ENCODE measurements at places on chromosomes 1 and 21. TPM values are rescaled to one million over a fixed set of nuclear protein-coding genes. Genes with fewer than 3 reads are reported as not detected.

DNA sequence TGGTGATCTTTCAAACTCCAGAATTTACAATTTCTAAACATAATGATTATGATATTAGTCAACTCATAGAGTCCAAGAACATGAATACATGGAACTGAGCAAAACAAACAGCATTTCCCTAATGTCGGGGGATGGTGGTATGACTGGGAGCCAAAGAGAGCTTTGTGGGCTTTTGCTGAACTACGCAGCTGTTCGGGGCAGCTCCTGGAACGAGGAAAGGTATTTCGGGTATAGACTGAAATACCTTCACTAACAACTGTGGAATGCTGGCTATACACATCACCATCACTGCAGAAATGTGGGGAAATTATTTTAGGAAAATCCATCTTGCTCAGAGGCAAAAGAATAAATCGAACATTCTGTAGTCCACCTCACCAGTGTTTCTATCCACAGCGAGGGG is 30.2 kb upstream of the VPS26C start:
- DNase-seq, result no peak

GRCh38 chr1:178684542-178685000 is 40.5 kb upstream of the RALGPS2 start:
- DNase-seq, result peak; percentile 89

GRCh38 chr1:246099570-246099969 is 407.5 kb downstream of the SMYD3 start:
- no peak for DNase-seq

- no peak for DNase-seq
Measured at GRCh38 chr1:193540511-193540910, 354.1 kb upstream of the B3GALT2 start.

The IFNLR1 gene
- total RNA-seq, result 0.12 TPM

DNA sequence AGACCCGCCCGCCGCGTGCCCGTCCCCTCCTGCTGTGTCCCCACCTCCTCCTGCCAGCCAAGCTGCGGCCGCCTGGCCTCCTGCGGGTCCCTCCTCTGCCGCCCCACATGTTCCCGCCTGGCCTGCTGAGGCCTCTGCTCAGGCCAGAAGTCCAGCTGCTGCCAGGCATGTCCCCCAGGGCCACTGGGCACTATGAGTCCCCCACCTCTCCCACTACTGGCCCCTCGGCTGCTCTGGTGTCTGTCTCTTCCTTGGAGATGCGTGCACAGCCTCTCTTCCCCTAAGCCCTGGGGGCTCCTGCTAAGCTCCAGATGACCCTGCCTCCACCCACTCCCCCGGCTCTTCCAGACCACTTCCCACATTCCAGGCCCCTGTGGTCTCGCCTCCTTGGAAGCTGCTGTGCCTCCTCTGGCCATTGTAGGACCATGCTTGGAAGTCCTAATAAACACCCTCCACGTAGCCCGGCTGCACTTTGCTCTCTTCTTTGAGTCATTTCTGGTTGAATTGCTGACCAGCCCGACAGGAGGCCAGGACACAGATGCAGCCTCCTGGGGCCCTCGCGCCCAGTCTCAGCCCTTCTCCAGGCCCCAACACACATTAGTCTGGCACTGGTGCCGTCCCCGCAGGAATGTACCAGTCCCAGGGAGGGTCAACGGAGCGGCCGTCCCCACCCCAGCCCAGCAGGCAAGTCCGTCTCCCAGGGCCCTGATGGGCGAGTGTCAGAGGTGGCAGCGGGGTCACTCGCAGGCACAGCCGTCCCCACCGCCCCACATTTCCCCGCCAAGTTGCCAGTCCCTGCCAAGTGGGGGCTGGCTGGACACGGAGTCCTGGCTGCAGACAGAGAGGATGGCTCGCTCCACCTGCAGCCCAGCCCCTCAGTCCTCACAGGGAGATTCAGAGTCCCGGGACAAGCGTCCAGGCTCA is 1.1 kb downstream of the KRTAP10-12 start:
- no peak for DNase-seq

The AADACL4 gene
- total RNA-seq, result not detected

- no peak for DNase-seq
Measured at GRCh38 chr1:15616373-15617172, 685 bp upstream of the DDI2 start.

The PTPRC gene
- not detected for total RNA-seq

The FUCA1 gene
- 8.6 TPM for total RNA-seq

GRCh38 chr1:12461754-12462153 is 156.3 kb downstream of the DHRS3 start:
- no peak for DNase-seq

The ESRRG gene
- total RNA-seq, result not detected

The ANGPTL3 gene
- not detected for total RNA-seq

DNA sequence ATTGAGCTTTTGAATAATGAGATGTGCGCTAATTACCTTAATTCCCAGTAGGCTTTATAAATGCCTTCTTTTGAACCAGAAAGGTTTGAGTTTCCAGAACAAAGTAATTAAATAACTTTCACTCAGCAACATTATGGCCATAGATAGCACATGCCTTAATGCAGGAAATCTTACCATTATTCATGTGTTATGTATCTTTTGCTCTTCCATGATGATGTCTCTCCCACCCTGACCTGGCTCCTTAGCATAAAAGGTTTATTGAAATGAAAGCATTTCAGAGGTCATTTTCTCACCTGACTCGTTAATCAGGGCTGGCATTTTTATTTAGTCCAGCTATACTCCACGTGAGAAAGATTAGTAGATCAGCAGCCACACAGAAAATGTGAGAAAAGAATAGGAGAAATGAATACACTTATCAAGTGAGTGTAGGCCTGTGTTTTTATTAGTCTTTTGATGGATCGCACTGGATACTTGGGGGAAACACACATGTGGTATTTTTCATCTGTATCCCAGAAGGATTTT is 180.2 kb downstream of the ATP6V1G3 start:
- DNase-seq, result no peak

DNA sequence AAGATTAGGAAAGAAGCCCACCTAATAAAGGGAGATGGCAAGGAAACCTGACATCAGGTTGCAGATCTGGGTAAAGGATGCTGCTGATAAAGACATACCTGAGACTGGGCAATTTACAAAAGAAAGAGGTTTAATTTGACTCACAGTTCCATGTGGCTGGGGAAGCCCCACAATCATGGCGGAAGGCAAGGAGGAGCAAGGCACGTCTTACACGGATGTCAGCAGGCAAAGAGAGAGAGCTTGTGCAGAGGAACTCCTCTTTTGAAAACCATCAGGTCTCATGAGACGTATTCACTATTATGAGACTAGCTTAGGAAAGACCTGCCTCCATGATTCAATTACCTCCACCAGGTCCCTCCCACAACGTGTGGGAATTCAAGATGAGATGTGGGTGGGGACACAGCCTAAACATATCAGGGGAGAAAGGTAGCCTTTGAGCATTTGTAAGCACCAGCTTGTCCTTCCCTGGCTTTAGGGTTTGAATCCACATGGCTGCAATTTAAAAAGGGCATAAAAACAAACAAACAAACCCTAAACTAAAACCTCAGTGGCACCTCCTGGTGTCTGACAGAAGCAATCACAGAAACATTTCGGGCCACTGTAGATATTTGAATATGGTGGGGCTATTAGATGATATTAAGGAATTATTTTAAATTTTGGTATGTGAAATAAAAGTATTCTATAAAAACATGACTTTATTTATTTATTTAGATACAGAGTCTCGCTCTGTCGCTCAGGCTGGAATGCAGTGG is 33.1 kb downstream of the SLC2A7 start:
- no peak for DNase-seq

The DMBX1 gene
- total RNA-seq, result not detected

The COL8A2 gene
- not detected for total RNA-seq

The PDC gene
- not detected for total RNA-seq

- DNase-seq, result no peak
Measured at GRCh38 chr1:208557046-208557722, 313.0 kb upstream of the PLXNA2 start.

The IVL gene
- 0.33 TPM for total RNA-seq

- DNase-seq, result no peak
Measured at GRCh38 chr1:12548973-12549459, 69.0 kb downstream of the DHRS3 start.

The TIAM1 gene
- total RNA-seq, result 9.0 TPM

The SCYL3 gene
- 9.3 TPM for total RNA-seq

DNA sequence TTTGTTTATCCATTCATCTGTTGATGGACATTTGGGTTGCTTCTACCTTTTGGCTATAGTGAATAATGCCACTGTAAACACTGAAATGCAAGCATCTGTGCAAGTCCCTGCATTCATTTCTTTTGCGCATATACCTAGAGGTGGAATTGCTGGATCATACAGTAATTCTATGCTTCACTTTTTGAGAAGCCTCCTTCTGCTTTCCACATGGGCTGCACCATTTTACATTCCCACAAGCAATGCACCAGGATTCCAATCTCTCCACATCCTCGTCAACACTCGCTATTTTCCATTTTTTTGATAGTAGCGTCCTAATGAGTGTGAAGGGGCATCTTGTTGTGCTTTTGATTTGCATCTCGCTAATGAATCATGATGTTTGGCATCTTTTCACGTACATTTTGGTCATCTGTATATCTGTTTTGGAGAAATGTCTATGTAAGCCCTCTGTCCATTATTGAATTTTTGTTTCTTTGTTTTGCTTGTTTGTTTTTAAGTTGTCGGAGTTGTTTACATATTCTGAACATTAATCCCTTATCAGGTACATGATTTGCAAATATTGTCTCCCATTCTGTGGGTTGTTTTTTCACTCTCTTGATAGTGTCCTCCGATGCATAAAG is 335.4 kb downstream of the RRAGC start:
- DNase-seq, result no peak

GRCh38 chr1:239858057-239858456 is 233.6 kb upstream of the FMN2 start:
- peak; percentile 84 for DNase-seq

The CAMK2N1 gene
- 9.7 TPM for total RNA-seq

The FCRLA gene
- total RNA-seq, result 0.47 TPM

The MAP1LC3C gene
- total RNA-seq, result not detected

The SLC35E2B gene
- total RNA-seq, result 35.4 TPM

DNA sequence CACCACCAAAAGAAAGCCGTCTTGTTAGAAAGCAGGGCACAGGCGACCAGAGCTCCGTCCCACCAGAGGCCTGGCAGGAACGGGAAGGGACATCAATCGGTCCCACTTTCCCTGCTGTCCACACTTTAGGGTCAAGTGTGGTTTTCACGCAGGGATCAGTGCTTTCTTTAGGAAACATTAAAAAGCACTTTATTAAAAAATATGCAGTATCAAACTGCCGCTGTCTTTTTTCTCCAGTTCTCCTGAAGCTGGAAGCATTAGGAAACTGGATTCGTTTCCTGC is 437 bp downstream of the IFNLR1 start:
- DNase-seq, result no peak

DNA sequence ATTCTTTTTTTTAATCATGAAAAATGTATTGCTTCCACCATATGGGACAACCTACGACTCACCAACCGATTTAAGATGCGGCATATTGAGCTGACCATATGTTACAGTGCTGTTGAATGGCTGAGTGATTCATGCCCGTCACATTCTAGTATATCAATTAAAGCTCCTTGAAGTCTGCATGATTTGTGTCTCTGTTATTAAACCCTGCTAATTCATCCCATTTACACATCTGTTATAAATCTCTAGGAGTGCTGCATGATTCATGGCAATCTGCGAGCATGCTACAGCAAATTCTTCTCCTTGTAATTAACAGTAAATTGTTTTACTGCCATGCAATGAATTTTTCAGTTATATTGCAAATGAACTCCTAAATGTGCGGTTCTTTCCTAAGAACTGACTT is 239.8 kb downstream of the USH2A start:
- no peak for DNase-seq

The KCNK1 gene
- 24.3 TPM for total RNA-seq

The WNT9A gene
- 6.6 TPM for total RNA-seq

DNA sequence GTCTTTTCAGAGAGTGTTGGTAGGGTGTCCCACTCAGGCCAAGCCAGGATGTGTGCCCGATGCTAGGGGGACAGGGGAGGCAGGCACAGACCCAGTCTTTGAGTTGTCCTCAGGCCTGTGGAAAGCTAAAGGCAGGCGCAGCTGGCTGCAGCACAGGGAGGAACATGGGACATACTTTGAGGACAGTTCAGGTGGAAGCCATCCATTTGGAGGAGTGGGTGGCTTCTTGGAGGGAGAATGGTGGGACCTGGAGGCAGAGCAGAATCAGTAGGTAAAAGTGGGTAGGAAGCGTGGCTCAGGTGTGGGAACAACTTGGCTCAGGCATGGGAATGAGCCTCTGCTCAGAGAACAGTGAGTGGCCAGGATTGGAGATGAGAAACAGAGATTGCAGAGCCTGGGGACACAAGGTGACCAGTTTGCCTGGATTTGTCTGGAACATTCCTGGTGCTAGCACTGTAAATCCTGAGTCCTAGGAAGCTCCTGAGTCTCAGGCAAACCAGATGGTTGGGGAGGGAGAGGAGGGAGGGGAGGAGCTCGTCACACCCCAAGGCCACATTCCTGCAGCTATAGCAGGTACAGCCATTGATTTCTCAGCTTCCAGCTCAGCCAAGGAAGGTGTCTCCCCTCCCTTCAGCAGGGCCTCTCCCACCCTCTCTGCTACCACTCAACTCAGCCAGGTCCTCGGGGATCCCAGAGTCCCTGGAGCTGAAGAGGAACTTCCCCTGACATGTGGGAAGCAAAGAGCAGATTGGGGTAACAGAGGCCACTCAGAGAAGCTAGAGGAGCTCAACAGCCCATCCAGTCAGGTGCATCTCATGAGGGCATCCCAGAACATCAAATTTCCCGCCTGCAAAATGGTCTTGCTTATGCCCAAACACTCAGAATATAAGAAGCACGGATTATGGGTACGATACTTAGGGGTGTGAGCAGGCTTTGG is 65.2 kb upstream of the TINAGL1 start:
- DNase-seq, result no peak

DNA sequence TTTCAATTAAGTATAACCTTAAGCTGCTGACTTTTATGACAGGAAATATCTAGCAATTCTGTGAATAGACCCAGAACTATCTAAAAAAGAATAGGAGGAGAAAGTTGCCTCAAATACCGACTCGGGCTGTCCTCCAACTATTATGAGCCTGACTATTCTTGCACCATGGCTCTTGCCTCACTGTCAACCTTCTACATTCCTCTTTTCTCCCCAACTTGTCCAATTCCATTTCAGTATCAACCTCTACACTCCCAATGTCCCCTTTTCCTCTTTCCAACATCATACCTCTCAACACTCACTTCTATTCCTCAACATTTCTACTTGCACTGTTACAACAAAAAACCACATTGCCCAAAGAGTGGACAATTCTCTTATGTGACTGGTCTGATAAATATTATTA is 2.3 kb downstream of the ZZZ3 start:
- peak; percentile 6 for DNase-seq

Data from MCF 10A (cell line).